ENCODE measurements at places on chromosomes 5 and 9.

GRCh38 chr9:92242260-92243136 lies 51.0 kb downstream of the IARS1 start:
- DNase-seq: no peak

- no peak for DNase-seq
Observed at GRCh38 chr5:91098541-91098940, 284.6 kb downstream of the ARRDC3 start.

GRCh38 chr5:134580001-134580460 lies 52.6 kb downstream of the SAR1B start:
- DNase-seq: no peak

DNA sequence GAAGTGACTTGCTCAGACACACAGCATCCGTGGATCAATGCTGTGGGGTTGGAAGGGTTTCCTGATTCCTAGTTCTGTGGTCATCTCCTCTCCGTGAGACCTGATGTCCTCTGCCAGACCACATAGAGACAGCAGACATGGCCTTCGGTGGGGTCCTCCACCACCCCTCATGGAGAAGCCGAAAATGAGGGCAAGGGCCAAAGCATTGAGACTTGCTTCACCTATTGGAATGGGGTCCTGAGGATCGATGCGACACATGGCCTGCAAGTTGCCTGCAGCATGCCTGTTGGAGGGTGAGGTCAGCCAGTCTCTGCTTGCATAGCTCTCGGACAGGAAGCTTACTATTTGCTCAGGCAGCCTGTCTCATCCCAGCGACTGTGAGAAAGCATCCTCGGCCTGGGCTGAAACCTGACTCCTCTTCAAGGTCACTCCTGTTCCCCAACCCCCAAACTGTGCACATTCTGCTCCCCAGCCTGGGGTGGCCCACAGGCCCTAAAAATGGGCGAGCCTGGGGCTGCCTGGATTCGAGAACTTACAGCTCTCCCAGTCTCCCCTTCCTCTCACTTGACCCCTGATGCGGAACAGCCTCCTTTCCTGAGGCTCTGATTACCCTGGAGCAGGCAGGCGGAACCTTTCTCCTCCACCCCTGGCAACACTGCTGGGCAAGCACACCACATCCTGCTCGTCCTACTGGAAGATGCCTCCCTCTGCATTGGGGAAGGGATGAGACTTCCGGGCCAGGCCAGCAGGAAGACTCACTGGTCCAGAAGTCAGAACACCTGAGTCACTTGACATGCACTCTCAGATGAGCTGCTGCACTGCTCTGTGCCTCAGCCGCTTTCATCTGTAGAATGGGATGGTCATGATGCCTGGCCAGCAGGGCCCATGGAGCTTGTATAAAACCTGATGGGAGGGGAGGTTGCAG lies 186.9 kb downstream of the RGS3 start:
- no peak for DNase-seq

DNA sequence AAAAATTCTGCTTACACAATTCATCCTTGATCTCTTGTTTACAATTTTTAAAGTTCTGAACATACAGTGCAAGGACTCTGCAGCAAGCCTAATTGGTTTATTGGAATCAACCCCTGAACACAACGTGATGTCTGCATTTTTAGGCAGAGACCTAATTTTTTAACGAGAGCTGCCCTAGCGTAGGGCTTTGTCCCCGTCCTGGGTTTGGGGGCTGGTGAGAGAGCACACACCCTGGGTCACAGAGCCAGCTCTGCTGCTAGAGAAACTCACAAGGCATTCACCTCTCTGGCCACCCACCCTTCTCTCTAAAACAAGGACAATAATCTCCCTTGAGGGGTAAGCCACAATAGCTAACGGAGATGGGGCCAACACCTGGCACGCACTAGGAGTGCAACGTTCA lies 28.2 kb downstream of the SH3PXD2B start:
- DNase-seq: no peak

DNA sequence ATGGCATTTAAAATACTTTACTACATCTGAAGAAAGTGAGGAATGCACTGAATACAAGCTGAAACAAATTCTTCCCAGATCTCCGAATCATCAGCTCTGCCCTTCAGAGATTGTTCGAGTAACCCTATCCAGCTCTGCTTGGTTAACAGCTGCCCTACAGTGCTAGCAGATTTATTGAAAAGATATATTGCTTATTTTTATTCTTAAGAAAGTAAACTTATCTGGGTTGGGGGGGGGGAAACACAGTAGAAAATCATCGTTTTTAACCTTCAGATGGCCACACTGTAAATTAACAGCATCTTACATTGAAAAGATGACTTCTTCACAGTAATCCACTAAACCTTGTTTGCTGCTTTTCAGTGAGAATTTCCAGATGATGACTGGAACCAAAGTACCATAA lies 210.8 kb downstream of the NFIB start:
- DNase-seq: no peak

DNA sequence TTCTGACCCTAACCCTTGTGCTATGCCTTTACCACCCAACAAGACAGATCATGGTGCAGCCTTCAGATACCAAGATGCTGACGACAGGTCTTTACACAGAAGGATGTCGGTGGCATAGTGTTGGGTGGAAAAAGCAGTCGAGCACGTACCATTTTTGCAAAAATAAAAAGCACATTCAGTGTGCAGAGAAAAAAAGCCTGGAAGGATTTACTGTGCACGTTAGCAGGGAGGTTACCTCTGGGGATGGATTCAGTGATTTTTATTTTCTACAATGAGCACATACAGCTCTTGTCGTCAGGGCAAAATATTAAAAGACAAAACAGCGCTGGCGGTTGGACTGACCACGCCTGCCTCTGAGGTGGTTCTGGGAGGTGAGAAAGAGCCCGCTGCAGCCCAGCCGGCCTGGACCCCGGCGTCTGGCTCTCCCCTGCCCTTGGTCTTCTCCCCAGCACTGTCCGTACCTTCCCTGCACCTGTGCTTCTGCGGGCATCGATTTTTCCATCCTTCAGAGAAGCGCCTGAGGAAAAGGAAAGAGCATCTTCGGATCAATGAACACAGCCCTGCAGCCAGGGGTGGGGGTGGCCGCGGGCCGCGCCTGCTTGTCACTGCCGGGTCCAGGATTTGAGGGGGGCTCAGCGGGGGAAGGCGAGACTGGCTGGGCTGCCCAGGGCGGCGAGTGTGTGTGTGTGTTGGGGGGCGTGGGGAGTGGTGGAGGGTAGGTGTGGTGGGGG lies 200.0 kb upstream of the IER5L start:
- no peak for DNase-seq

DNA sequence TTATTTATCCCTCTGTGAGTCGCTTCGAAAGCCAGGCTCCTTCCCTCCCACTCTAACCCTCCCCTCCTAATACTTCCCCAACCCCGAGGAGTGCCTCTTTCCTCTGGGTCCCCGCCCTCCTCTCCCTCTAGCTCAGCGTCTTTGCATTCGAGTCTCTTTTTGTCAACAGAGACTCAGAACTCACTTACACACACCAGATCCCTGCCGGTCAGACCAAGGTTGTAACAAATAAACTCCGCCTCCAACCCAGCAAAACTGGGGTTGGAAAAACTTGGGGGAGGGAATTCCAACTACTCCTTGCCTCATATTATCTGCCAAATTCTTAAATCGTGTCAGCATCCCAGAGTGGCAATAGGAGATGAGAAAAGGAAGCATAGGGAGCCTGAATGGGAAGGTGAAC lies at the start of gene HTR1A:
Gene HTR1A (minus strand): TSS at position 167 of the 400 bp plus-strand sequence. CDS start 726 bp downstream, outside the sequence.
- DNase-seq: no peak

- DNase-seq: no peak
Observed at GRCh38 chr9:93710370-93710723, 134.0 kb downstream of the PHF2 start.

DNA sequence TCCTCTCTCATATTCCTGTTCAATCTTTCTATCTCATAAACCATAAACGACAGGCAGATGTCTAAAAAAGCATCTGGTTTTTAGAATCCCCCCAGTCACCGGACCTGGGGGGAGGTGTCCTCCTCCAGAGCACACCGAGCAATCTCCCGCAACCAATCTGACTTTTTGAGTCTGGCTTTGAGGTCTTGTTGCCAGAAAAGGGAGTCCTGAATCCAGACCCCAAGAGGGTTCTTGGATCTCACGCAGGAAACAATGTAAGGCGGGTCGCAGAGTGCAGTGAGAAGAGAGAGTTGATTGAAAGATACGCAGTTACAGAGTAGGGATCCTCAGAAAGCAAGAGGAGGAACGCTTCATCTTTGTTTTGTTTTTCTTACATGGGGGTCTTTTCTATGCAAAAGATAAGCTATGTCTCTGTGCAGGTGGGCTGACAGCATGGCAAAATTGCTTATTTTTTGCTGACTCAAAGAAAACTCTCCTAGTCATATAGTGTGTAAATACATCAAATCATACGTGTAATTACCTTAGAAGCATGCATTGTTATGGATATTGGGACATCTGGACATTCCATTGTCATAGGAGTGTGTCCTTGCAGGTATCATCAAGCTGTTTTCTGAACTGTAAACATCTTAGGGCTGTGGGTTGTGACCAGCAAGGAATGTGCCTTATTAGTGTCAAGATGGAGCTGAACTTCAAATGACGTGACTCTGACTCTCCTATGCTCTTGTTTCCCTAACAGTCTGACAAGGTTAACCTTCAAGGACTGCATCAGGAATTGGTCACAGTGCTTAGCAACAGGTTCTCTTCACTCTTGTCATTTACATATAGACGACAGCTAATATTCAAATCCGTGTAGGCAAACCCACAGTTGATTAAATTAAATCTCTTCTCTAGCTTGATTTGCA lies 159.3 kb upstream of the DAPK1 start:
- DNase-seq: no peak

- no peak for DNase-seq
Observed at GRCh38 chr5:121667292-121667691, 184.4 kb upstream of the FTMT start.

DNA sequence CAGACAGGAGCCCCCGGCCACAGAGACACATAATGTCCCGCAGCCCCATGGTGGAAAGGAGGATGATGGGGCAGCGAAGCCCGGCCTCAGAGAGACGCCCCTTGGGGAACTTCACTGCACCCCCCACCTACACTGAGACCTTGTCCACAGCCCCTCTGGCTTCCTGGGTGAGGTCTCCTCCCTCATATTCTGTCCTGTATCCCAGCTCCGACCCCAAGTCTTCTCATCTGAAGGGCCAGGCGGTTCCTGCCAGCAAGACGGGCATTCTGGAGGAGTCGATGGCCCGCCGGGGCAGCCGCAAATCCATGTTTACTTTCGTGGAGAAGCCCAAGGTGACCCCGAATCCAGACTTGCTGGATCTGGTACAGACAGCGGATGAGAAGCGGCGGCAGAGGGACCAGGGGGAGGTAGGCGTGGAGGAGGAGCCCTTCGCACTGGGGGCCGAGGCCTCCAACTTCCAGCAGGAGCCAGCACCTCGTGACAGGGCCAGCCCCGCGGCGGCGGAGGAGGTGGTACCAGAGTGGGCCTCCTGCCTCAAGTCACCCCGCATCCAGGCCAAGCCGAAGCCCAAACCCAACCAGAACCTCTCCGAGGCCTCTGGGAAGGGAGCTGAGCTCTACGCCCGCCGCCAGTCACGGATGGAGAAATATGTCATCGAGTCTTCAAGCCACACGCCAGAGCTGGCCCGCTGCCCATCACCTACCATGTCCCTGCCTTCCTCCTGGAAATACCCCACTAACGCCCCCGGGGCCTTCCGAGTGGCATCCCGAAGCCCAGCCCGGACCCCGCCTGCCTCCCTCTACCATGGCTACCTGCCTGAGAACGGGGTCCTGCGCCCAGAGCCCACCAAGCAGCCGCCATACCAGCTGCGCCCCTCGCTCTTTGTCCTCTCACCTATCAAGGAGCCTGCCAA lies 8.9 kb downstream of the SYNPO start:
- no peak for DNase-seq

GRCh38 chr5:135042595-135042994 lies 8.6 kb upstream of the PITX1 start:
- DNase-seq: no peak

Data from stimulated activated CD8-positive, alpha-beta memory T cell treated with anti-CD3 and anti-CD28 coated beads, Interleukin-12 subunit alpha, Interleukin-12 subunit beta, amount 100 ng/mL, for 1 hour (primary cell).